ENCODE measurements at places on chromosomes 4 and X.

- DNase-seq: peak; percentile 20
Observed at GRCh38 chr4:183798301-183799253, 106.5 kb upstream of the STOX2 start.

DNA sequence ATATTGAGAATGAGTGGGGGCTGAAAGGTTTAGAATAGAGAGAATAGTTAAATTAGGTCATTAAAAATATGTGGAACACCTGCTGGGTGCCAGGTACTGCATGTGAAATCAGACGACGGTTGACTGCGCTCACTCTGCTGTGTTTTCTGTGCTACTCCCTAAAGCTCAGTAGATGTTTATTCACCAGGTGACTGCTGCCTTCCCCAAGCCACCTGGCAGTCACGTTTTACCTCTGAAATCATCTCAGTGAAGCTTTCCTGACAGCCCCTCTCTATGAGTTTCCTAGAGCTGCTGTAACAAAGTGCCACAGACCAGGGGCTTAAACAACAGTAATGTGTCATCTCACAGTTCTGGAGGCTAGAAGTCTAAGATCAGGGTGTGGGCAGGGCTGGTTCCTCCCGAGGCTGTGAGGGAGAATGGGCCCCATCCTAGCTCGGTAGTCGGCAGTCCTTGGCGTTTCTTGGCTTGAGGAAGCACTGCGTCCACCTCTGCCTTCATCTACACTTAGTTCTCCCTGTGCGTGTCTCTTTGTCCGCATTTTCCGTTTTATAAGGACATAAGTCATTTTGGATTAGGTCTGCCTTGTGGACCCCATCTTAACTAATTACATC, 25.3 kb downstream of the ADD1 start:
- no peak for DNase-seq

DNA sequence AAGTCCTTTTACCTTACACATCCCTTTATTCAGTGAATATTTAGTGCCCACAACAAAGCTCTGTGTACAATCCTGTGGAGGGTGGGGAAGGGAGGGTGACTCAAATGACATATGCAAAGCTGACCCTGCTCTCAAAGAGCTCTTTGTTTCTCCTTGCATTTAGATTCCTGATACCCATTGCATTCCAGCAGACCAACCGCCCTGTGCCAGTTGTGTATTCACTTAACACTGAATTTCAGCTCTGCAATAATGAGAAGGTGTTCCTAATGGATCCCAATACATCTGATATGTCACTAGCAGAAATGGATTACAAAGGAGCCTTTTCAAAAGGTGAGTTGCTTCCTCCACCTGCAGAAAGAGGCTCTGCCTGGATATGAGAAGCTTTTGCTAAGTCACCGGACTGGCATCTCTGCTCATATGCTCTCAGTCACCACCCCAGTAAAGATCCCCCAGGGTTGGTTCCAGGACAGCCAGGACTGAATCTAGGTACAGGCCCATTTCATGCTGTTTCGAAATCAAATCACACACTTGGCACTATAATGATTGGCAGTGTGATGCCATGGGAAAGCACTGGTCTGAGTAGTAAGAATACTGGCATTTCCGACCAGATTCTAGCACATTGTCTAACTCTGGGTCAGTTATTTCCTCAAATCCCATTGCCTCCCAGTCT, 17.1 kb upstream of the ANXA3 start:
- no peak for DNase-seq

DNA sequence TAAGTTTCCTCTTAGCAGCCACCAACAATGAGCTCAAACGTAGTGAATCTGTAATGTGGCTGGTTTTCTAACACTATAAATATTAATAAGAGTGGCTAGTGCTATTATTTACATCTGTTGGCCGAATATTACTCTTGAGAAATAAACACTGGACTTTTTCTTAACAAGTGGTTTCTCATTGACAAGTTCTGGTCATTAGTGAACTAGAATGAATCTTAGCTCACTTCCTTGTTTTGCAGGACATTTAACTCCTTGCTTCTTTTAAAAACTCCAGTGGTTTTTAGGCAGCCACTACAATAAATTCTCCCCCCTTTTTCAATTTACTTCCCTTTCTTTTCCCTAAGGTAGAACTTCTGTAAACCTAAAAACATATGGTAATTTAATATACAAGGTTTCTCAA, 177.2 kb downstream of the ARAP2 start:
- DNase-seq: no peak

- DNase-seq: no peak
Observed at GRCh38 chr4:99648321-99648720, 9.3 kb downstream of the C4orf54 start.

DNA sequence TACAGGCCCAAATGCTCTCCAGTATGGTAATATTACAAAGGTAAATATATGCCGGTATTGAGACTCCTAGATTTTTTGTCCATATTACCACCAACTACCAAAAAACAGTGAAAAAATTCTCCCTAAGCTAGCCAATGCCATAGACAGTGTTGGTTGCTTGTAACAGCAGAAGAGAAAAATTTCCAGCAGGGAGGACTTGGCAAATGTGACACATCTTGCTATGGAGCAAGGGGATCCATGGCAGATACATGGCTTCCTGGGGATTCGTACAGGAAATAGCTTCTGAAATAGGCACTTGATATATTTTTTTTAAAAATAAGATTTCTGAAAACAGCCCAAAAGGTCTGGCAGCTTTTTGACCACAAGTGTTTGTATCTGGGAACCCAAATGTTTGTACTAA, 14.6 kb downstream of the SLITRK4 start:
- DNase-seq: no peak

GRCh38 chr4:140666889-140667614, 89.1 kb downstream of the TBC1D9 start:
- peak; percentile 71 for DNase-seq

DNA sequence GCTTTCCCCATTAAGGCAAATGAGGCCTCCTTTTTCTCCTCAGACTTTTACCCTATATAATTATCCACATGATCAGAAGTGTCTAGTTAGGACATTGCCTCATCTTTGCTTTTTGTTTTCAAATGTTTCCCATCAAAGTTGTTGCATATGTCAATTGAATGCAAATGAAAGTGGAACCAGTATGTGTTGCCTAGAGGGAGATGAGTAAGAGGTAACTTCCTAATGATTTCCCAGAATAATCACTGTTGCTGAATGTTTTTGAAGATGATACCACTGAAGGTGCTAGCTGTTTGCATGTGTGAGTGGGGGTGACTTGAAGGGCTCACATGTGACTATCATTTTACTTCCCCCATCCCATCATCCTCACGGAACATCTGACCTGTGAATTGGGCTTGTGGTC, 33.9 kb downstream of the PAK3 start:
- DNase-seq: no peak

- peak; percentile 71 for DNase-seq
Observed at GRCh38 chr4:54217642-54218495, 11.2 kb upstream of the PDGFRA start.

DNA sequence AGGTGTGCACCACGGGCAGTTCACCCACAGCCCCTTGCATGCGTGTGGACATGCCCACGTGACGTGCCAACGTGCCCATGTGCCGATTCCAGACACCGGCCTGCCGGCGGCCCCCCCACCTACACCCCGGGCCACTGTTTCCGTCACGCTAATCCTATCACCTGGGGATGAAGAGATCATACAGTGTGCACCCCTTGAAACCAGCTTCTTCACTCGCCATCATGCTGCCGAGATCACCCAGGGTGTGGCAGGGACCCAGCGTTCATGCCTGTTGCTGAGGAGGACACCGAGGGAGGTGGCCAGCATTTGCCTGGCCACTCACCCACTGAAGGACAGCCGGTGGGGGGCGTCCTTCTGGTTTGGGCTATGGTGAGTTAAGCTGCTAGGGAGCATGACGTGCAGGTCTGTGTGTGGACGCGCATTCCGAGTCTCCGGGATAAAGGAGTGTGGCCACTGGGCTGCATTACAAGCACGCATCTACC, 14.1 kb downstream of the CTBP1 start:
- no peak for DNase-seq

GRCh38 chr4:132642016-132642817, 506.9 kb upstream of the PCDH10 start:
- peak; percentile 46 for DNase-seq

DNA sequence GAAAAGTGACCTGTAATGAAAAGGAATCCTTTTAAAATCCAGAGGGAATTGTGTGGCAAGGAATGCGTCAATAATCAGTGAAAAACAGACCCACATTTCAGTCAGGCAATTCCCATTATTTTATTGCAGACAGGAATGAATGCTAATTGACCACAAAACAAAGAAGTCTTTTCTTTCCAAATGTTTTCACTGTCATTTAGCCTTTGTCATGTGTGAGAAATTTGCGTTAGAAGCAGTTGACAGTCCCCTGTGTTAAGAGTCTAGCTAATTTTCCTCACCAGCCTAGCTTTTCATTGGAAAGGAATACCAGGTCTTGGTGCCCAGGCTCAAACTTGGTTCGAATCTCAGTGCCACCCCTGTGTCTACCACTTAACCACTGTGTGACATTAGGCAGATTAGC, 83.4 kb downstream of the KIT start:
- no peak for DNase-seq

GRCh38 chr4:114599903-114600552, 1.4 kb downstream of the UGT8 start:
- DNase-seq: peak; percentile 78

- peak; percentile 17 for DNase-seq
Observed at GRCh38 chr4:97953171-97953941, 189.9 kb downstream of the STPG2 start.
